ENCODE measurements at places on chromosomes 11 and 22.

- no peak for DNase-seq
Observed at GRCh38 chr22:20550057-20550817, 42.8 kb downstream of the MED15 start.

GRCh38 chr22:40803321-40803720, 15.8 kb downstream of the SLC25A17 start:
- DNase-seq: no peak

GRCh38 chr22:23219317-23219716, 39.0 kb downstream of the BCR start:
- no peak for DNase-seq

GRCh38 chr22:30925667-30926066, 42.9 kb downstream of the MORC2 start:
- no peak for DNase-seq

DNA sequence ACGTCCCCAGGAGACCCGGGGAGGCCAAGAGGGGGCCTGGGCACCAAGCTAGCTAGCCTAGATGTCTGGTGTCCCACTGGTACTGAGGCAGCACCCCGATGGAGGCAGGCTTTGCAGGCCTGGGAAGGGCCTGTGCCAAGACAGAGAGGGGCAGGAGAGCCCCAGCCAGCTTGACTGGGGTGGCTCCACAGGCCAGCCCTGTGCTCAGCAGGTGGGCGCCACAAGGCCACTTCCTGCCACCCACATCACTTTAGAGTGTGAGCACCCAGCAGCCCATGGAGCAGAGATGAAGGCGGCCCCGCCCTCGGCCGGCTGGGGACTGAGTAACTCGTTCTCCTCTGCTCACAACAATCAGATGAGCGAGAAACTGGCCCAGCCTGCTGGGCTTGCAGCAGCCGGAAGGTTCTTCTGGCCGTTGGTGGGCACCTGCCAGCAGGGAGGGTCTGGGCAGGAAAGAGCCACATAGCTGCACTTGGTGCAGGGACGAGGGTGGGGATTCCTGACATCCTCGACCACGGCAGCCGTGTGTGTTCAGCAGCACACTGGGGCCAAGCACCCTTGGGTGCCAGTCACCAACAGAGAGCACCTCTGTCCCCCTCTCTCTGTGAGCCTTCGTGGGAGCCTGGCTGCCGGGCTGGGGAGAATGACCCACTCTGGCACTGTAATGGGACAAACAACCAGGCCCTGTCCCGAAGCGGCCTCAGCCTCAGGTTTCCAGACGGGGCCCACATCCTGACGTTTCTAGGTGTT, 7.6 kb downstream of the OSBPL5 start:
- peak; percentile 82 for DNase-seq

- no peak for DNase-seq
Observed at GRCh38 chr11:62725646-62726045, 1.6 kb downstream of the HNRNPUL2 start.

- no peak for DNase-seq
Observed at GRCh38 chr11:27820249-27820648, 120.0 kb upstream of the BDNF start.

- DNase-seq: no peak
Observed at GRCh38 chr11:81674211-81674610, 1059.5 kb downstream of the FAM181B start.

- peak; percentile 30 for DNase-seq
Observed at GRCh38 chr11:73402834-73403185, 26.6 kb downstream of the RELT start.

GRCh38 chr22:22069450-22070370, 87.1 kb upstream of the TOP3B start:
- DNase-seq: no peak

DNA sequence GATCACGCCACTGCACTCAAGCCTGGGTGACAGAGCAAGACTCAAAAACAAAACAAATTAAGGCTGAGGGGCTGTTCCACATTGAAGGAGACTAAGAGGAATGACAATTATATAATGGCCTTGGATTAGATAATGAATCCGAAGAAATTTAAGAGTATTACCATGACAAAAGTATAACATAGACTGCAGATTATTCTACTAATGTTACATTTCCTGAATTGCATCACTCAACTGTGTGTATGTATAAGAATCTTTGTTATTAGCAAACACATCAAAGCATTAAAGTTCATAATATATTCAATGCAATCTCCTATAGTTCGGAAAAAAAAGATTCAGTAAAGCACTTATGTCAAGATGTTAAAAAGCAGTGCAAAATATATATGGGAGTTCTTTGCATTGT, 27.5 kb downstream of the CSTF3 start:
- no peak for DNase-seq

- peak; percentile 60 for DNase-seq
Observed at GRCh38 chr22:30605449-30606110, 1.4 kb upstream of the TCN2 start.

GRCh38 chr11:36167073-36167472, 122.2 kb downstream of the COMMD9 start:
- DNase-seq: no peak

GRCh38 chr11:57735619-57736298, 5.5 kb upstream of the SELENOH start:
- DNase-seq: no peak

DNA sequence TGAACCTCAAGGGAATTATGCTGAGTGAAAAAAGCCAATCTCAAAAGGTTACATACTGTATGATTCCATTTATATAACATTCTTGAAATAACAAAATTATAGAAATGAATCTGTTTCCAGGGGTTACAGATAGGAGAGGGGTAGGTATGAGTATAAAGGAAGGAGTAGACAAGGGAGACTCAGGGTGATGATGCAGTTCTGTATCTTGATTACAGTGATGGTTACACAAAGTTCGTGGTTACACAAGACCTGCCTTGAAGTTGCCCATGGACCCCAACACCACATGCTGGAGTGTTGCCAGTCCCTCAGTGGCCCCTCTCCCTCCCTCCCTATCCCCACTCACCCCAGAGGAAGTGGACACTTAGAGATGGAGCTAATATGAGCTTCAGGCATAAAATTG, 20.3 kb downstream of the STK33 start:
- no peak for DNase-seq

GRCh38 chr11:102640946-102641345, 15.8 kb upstream of the MMP20 start:
- DNase-seq: no peak

DNA sequence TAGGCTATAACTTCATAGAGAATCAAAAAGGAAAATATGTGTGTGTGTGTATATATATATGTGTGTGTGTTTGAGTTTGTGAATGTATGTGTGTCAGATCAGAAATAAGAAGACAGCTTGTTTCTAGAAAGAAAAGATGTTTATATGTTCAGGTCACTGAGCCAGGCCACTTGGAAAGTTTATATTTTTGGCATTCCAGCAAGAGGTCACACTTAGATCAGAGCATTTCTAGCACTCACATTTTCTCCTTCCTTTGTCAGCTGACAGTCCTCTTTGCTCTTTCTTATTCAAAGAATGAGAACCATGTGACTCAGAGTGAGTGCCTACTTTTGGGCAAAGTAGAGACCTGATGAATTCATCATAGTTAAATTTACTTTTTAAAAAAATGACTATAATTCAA, 22.9 kb downstream of the RAB38 start:
- no peak for DNase-seq

DNA sequence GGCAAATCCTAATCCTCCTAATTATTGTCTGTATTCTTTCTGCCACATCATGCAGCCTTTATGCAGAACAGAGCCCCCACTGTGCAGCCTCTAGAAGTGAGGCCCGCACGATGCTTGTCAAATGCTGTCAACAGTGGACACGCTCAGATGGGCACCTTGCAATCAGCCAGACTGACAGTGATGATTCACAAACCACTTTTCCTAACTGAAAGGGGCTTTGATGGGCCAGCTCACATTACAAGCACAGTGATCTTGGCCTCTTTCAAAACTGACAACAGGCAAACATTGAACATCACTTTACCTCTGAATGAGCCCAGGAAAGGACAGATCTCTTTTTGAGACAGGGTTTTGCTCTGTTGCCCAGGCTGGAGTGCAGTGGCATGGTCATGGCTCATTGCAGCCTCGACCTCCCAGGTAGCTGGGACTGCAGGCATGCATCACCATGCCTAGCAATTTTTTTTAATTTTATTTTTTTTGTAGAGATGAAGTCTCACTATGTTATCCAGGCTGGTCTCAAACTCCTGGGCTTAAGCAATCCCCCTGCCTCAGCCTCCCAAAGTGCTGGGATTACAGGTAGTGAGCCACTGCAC, 18.0 kb upstream of the E2F8 start:
- no peak for DNase-seq

DNA sequence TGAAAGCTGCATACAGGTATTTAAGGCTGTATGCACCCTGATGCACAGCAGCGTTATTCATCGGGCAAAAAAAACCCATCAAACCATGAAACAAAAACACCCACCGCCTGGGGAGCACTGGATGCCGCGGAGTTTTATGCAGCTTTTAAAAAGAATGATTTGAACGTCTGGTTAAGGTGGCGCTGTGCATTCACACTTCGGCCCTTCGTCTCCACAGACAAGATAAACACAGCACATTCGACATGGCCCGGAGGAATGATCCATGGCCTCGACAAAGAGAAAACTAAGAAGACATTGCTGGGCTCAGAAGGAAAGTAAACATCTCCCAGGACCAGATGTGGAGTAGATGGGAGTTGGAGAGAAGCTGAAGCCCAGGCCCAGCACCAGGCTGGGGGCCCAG, 40.8 kb upstream of the GAL start:
- DNase-seq: no peak

GRCh38 chr11:116148056-116148455, 624.7 kb downstream of the BUD13 start:
- DNase-seq: no peak

GRCh38 chr11:70788248-70789022, 390.1 kb downstream of the CTTN start:
- no peak for DNase-seq

GRCh38 chr11:11553573-11553972, 68.2 kb downstream of the GALNT18 start:
- DNase-seq: no peak

- DNase-seq: no peak
Observed at GRCh38 chr22:38246692-38247091, 26.1 kb downstream of the TMEM184B start.

GRCh38 chr11:44555031-44555800, 10.2 kb upstream of the CD82 start:
- DNase-seq: no peak
